ENCODE measurements at places on chromosomes 7 and 10. TPM values are rescaled to one million over a fixed set of nuclear protein-coding genes. Genes with fewer than 3 reads are reported as not detected.

DNA sequence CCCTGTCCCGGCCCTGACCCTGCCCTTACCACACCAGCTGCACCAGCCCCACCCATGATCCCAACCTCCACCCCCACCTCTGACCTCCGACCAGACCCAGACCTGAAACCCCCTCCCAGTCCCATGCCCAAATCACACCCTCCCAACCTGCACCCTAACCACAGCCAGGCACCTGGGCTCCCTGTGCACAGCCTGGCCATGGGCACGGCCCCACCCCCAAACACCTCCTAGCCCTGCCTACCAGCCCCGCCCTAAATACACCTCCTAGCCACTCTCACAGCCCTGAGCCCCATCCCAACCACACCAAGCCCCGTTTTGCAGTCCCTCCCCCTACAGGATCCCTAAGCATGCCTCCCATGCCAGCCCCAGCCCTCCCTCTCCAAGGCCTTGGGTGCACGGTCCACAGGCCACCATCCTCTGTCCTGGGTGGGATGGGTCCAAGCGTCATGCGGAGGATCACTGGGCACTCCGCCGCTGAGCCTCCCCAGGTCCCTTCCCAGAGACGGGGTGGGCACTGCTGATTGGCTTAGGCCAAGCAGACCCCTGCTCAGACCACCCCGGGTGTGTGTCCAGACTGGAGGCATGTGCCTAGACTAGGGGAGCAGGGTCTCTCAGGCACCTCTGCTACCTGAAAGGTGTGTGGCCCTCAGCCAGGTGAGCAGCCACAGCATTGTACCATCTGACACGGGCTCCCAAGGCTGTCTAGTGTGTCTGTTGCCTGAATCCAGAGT is 30.1 kb downstream of the INSIG1 start:
- H3K4me3 ChIP-seq, result no peak overlapping the region
- no peaks in the 10 kb centered on the region for H3K4me1 ChIP-seq
- DNase-seq, result no peak

GRCh38 chr7:75892634-75893272 is 13.9 kb downstream of the RHBDD2 start:
- no peak overlapping the region for H3K27ac ChIP-seq
- peak; percentile 19 for DNase-seq
- no peak overlapping the region for H3K4me3 ChIP-seq
- H3K27me3 ChIP-seq, result no peaks in the 10 kb centered on the region
- H3K4me1 ChIP-seq, result no peaks in the 10 kb centered on the region

DNA sequence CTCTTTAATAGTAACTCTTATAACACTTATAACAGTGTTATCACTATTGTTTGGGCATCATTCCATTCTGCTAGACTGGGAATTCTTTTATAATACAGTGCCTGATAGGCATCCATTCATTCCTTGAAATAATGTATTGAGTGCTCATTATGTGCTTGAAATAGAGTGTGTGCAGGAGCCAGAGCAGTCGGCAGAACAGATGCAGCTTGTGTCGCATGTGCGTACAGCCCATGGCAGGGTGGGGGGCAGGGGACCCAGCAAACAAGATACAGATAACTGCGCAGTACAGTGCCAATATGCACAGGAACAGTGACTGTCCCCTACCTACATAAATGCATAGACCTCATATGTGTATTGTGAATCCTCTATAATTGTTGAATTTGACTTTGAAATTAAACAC is 99.3 kb downstream of the KAT6B start:
- no peak overlapping the region for H3K27ac ChIP-seq
- no peaks in the 10 kb centered on the region for H3K36me3 ChIP-seq
- peaks cover 73% of the 10 kb centered on the region for H3K4me1 ChIP-seq
- DNase-seq, result no peak
- no peak overlapping the region for H3K4me3 ChIP-seq

DNA sequence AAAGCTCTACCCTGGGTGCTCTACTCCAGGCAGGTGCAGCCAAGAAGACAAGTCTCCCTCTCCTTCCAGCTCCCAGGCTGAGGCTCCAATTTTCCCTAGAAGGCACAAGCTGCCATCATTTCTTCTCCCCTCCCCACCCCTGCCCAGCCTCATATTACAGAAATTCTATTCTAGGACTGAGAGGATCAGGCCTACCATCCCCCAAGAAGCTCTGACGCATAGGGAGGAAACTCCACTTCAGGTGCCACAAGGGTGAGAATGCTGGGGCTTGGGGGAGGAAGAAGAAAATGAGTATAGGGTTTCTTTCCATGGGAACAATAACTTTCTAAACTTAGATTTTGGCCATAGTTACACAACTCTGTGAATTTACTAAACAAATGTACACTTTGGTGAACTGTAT is 35.3 kb downstream of the FEZF1 start:
- no peak overlapping the region for H3K4me3 ChIP-seq
- no peak overlapping the region for H3K27ac ChIP-seq
- H3K36me3 ChIP-seq, result no peaks in the 10 kb centered on the region
- H3K4me1 ChIP-seq, result no peaks in the 10 kb centered on the region
- H3K27me3 ChIP-seq, result no peaks in the 10 kb centered on the region

GRCh38 chr7:351681-352480 is 61.9 kb downstream of the FOXL3 start:
- no peak for DNase-seq
- no peaks in the 10 kb centered on the region for H3K4me1 ChIP-seq
- peaks cover 3% of the 10 kb centered on the region for H3K27me3 ChIP-seq
- H3K4me3 ChIP-seq, result no peak overlapping the region
- H3K36me3 ChIP-seq, result no peaks in the 10 kb centered on the region

GRCh38 chr10:50325449-50326171 is 74.3 kb upstream of the ASAH2 start:
- H3K4me3 ChIP-seq, result no peak overlapping the region
- peak; percentile 71 for DNase-seq
- peak overlapping the region; percentile 39 for H3K27ac ChIP-seq
- no peaks in the 10 kb centered on the region for H3K27me3 ChIP-seq
- H3K36me3 ChIP-seq, result no peaks in the 10 kb centered on the region
- peaks cover 33% of the 10 kb centered on the region for H3K4me1 ChIP-seq

DNA sequence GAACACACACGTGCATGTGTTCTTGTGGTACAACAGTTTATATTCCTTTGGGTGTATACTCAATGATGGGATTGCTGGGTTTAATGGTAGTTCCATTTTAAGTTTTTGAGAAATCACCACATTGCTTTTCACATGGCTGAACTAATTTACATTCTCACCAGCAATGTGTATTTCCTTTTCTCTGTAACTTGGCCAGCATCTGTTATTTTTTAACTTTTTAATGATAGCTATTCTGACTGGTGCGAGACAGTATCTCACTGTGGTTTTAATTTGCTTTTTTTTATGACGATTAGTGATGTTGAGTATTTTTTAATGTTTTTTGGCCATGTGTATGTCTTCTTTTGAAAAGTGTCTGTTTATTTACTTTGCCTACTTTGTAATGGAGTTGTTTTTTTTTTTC is 256.6 kb downstream of the ZWINT start:
- H3K27ac ChIP-seq, result no peak overlapping the region
- no peak overlapping the region for H3K4me3 ChIP-seq
- H3K4me1 ChIP-seq, result no peaks in the 10 kb centered on the region
- no peaks in the 10 kb centered on the region for H3K27me3 ChIP-seq
- DNase-seq, result no peak

- H3K27ac ChIP-seq, result no peak overlapping the region
- H3K4me3 ChIP-seq, result no peak overlapping the region
- no peaks in the 10 kb centered on the region for H3K4me1 ChIP-seq
- H3K36me3 ChIP-seq, result no peaks in the 10 kb centered on the region
- no peaks in the 10 kb centered on the region for H3K27me3 ChIP-seq
Measured at GRCh38 chr7:50817561-50817960, 34.9 kb upstream of the GRB10 start.

DNA sequence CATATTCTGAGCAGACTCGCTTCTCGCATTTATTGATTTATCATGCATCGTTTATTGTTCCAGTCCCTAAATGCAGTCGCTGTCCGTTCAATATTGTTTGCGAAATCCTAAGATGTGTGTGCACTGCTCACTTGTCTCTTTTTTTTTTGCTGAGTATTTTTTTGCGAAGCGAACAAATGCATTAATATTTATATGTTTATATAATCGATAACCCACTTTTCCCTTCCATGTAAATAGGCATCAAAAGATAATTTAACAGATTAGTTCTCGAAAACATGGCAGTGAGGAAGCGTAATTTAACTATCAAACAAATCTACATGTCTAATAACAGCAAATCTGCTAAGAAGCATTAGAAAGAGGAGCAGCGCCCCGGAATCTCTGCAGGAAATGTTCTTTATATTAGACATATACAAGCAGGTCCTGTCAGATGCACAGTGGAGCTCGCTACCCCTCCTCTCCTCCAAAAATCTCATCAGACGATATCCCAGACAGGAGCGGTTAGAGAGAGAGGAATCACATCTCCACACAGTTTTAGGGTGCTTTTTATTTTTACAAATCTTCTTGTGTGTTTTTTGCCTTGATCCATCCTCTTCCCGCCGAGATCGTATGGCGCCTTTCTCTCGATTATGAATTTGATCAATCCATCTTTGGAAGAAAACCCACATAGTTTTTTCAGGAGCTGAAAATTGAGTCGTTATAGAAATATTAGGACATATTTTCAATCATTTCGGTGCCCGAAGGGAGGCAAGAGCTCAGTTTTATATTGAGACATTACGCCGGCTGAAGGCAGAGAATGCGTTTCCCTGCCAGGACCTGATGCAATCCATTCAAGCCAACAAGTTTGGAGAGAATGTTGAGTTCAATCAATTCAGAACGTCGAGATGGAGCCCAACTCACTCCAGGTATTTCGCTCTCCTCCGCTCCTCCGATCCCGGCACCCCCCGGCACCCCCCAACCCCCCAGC is at the start of gene ARID5B:
Gene ARID5B, plus strand, starts transcription at position 871 of the 964 bp plus-strand sequence. Its CDS starts 11 bp downstream, at position 882.
- H3K27ac ChIP-seq, result peak within 1 kb of the TSS; percentile 90
- no peaks in the 10 kb centered on the region for H3K27me3 ChIP-seq
- peak within 1 kb of the TSS; percentile 76 for H3K4me3 ChIP-seq
- H3K36me3 ChIP-seq, result no peaks in the 10 kb centered on the region
- DNase-seq, result peak; percentile 21
- peaks cover 36% of the 10 kb centered on the region for H3K4me1 ChIP-seq

DNA sequence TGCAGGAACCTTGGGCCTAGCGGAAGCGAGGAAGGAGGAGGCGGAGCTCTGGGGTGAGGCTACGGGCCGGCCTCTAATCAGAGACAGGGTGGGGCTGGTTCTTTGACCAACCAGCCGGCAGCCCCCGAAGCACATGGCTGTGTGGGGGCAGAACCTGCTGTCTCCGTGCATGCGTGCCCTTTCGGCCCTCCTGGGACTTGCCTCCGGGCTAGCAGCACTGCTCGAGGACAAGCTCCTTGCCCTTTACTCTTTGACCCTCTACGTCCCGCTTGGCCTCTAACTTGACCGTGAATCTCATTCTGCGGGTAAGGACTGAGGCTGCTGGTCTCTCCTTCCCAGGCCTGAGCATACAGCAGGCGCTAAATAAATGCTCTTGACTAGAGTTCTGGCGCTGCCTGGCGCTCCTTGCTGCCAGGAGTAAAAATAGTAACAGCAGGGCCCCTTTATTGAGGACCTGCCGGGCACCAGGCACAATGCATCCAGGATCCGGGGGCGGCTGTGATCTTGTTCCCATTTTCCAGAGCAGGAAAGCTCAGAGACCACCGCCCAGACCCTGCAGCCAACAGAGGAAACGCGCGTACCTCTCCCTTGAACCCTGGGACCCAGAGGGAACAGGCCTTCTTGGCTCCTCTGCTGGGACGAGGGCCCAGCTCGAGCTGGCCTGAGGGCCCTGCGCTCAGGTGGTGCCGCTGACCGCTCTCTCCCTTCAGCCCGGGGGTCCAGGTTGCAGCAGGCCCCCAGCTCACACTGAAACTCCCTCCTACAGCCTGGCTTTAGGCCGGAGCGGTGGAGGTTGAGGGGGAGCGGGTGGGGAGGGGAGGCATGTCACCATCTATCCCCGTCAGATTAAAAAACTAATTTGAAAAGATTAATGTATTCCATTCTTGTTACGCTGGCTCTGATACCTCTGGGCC is 2.7 kb upstream of the COMTD1 start:
- H3K27ac ChIP-seq, result no peak overlapping the region
- no peak for DNase-seq
- peaks cover 3% of the 10 kb centered on the region for H3K4me1 ChIP-seq
- H3K27me3 ChIP-seq, result no peaks in the 10 kb centered on the region
- no peaks in the 10 kb centered on the region for H3K36me3 ChIP-seq

DNA sequence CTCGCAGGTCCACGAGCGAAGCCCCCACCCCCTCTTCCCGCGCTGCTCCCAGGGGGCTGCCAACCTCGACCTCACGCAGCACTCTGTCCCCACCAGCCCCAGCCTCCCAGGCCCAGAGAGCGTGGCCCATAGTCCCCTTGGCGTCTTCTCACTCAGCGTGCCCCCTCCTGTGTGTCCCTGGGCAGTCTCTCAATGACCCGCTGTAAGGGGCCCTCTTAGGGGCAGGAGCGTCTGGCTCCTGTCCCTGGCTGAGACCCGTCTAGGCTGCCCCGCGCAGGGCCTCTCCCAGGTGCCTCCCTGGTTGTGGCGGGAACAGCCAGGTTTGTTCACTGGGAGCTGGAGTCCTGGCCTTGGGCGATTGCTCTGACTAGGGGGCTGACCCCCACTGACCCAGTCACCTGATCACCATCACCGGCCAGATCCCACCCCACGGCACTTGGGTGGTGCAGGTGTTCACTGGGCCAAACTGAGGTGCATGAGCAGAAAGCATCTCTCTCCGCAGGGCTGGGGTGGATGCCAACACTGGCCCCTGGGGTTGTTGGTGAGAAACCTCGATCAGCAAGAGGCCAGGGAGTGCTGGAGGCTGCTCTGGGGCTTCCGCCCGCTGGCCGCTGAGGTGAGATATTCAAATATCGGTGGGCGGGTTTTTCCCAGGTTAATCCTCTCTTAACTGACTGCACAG is 12.6 kb upstream of the WDFY4 start:
- DNase-seq, result no peak
- H3K27ac ChIP-seq, result no peak overlapping the region
- H3K36me3 ChIP-seq, result no peaks in the 10 kb centered on the region
- no peaks in the 10 kb centered on the region for H3K27me3 ChIP-seq

- no peaks in the 10 kb centered on the region for H3K36me3 ChIP-seq
- no peaks in the 10 kb centered on the region for H3K4me1 ChIP-seq
- no peak overlapping the region for H3K4me3 ChIP-seq
- no peaks in the 10 kb centered on the region for H3K27me3 ChIP-seq
- H3K27ac ChIP-seq, result no peak overlapping the region
Measured at GRCh38 chr10:107415446-107415845, 250.9 kb upstream of the SORCS1 start.

DNA sequence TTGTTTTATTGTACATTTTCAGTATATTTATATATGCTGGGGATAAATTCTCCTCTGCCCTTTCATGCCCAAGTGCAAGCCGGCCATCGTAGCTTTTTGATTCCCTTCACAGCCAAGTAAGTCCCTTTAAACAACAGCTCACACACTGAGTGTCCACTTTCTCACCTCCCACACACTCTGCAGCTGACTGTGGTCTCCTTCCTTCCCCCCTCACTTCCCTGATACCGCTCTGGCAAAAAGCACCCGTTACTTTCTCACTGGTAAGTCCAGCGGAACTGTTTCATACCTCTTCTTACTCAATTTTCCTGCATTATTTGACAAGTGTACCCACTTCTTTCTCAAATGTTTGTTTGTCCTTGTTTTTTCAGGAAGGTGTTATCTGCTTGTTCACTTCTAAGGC is 35.2 kb downstream of the MGAM start:
- H3K36me3 ChIP-seq, result no peaks in the 10 kb centered on the region
- H3K27ac ChIP-seq, result no peak overlapping the region
- DNase-seq, result no peak
- no peaks in the 10 kb centered on the region for H3K27me3 ChIP-seq

Gene INSIG1
- total RNA-seq, result 15.9 TPM

Gene OR13A1
- total RNA-seq, result not detected

Gene LIPJ
- total RNA-seq, result 0.09 TPM

Gene PRSS2
- not detected for total RNA-seq

Gene LAMB1
- total RNA-seq, result 56.6 TPM

Gene AUTS2
- 16.2 TPM for total RNA-seq

Gene ENKUR
- not detected for total RNA-seq

All from gastrocnemius medialis (tissue), 4 donors.